ENCODE measurements at places on chromosomes 16 and 17.

GRCh38 chr16:87541147-87541871 lies 48.5 kb upstream of the ZCCHC14 start:
- peak; percentile 85 for DNase-seq

DNA sequence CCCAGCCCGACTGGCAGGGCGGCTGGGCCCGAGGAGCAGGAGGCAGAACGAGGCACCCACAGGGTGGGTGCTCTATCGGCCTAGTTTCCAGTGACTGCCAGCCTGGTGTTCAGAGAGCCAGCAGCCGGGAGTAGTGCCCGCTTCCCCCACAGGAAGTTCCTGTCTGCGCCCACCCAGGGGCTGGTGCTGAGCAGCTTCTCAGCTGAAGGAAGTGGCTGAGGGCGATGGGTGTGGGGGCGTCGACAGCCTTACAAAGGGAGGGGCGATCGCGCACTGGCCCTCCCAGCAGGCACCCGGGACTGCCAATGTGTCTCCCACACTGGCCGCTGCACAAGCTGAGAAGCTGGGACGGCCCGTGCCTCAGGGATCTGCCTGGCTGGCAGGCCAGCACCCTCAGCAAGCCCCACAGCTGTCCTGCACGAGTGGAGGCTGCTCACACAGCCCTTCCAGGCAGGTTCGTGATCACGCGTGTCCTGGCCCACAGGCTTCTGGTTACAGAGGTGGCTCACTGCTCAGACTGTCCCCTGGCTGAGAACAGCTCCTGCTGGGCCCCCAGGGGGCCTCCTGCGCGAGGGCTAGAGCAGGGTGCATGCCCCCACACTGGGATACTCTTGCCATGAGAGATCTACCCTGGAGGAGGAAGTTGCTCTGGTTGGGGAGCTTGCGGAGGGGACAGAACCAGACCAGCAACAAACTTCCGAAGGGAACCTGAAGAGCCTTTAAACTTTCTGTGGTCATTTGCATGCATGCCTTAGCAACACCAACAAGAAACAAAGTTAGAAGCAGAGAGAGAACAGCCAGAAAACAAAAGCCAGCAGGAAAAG lies 2.5 kb downstream of the RNF166 start:
- no peak for DNase-seq

- peak; percentile 58 for DNase-seq
Measured at GRCh38 chr17:12180644-12181261, 160.1 kb downstream of the MAP2K4 start.

GRCh38 chr17:59373882-59374495 lies 42.5 kb downstream of the YPEL2 start:
- no peak for DNase-seq

DNA sequence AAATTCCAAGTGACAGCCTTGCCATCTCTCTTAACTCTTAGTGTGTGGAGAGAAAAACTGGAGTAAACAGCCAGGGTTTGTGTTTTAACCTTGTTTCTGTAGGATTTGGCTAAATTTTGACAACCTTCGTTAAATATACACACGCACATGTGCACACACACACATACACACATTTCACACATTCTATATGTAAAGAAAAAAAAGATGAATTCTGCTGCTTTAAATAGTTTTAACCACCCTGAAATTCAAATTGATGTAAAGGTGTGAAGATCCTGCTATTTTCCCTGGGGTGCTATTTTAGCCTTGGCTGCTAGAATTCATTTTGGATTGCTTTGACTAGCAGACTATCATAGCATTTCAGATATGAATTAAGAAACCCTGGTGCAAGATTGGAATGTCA lies 191.9 kb downstream of the FTO start:
- DNase-seq = no peak

DNA sequence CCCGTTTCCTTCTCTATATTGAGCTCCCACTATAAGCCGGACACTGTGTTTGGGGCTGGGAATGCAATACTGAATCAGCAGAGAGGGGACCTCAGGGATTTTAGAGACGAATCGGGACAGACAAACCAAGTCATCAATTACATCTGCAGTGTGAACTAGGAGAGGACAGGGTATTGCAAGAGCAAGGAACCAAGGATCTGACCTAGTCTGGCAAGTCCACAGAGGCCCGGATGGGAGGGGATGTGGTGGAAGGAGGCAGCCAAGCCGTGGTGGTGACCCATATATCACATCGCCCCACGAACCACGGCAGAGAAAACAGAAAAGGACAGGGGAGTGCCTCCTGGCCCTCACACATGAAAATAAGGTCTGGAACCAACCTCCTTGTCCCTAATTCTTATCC lies 28.1 kb upstream of the NXPH3 start:
- no peak for DNase-seq
